ENCODE measurements at places on chromosomes 3 and 15. TPM values are rescaled to one million over a fixed set of nuclear protein-coding genes. Genes with fewer than 3 reads are reported as not detected.

- no peak for DNase-seq
- H3K27ac ChIP-seq = no peak overlapping the region
- no peaks in the 10 kb centered on the region for H3K4me1 ChIP-seq
- no peak overlapping the region for H3K4me3 ChIP-seq
Observed at GRCh38 chr3:70631716-70632307, 319.4 kb upstream of the MDFIC2 start.

SQOR gene
- 3.5 TPM for total RNA-seq

GRCh38 chr15:78682693-78683410, 41.8 kb upstream of the CHRNB4 start:
- peaks cover 12% of the 10 kb centered on the region for H3K4me1 ChIP-seq
- no peak overlapping the region for H3K27ac ChIP-seq
- H3K4me3 ChIP-seq = no peak overlapping the region
- DNase-seq = no peak

DNA sequence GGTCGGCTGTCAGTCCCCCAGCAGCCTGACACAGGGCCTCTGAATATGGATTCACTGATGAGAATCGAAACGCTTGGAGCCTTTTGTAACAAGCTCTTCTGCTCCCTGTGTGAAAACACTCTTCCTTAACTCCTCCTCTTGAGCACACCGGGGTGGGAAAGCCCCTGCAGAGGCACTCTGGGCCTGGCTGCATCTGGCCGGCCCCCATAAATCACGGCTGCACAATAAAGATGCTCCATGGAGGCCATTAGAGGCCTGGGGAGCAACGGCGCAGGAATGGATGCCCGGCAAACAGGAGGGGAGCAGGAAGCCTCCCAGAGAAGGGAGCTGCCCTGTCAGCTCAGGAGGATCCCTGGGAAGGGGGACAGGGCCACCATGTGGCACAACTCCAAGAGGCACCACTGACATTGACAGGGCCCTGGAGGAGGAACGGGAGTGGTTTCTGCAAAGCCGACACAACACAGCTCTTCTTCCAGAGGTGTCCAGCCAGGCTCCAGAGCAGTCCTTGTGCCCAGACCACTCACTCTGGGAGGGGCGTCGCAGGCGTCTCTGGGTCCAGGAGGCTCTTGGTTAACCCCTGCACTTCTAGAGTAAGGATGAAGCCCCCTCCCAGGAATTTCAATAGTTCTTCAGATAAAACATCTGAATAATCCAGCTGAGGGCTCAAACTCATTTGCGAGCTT, 509.3 kb upstream of the PPP2R3A start:
- H3K4me3 ChIP-seq = no peak overlapping the region
- H3K4me1 ChIP-seq = peaks cover 7% of the 10 kb centered on the region
- H3K36me3 ChIP-seq = no peaks in the 10 kb centered on the region
- no peaks in the 10 kb centered on the region for H3K27me3 ChIP-seq
- no peak for DNase-seq
- no peak overlapping the region for H3K27ac ChIP-seq

GRCh38 chr3:41751597-41751996, 210.3 kb downstream of the ULK4 start:
- no peaks in the 10 kb centered on the region for H3K4me1 ChIP-seq
- DNase-seq = no peak
- no peak overlapping the region for H3K27ac ChIP-seq
- no peaks in the 10 kb centered on the region for H3K36me3 ChIP-seq
- no peak overlapping the region for H3K4me3 ChIP-seq

CIAO2A gene
- total RNA-seq = 106 TPM

DNA sequence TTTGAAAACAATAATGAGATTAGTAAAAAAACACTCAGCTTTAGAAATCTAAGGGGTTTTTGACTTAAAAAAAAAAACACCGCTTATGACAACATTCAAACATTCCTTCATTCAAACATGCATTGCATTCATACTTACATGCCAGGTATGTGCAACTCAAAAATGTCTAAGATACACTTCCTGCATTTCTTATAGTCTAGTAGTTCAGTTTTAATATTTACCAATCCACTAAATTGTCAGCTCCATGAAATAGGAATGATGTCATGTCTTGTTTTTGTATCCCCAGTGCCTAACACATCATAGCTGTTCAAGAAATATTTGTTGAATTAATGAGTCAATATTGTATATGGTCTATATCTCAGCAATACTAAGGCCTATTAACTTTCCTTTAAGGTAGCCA, 51.7 kb downstream of the EIF4E3 start:
- H3K4me3 ChIP-seq = no peak overlapping the region
- H3K36me3 ChIP-seq = no peaks in the 10 kb centered on the region
- no peaks in the 10 kb centered on the region for H3K27me3 ChIP-seq
- DNase-seq = no peak

DNA sequence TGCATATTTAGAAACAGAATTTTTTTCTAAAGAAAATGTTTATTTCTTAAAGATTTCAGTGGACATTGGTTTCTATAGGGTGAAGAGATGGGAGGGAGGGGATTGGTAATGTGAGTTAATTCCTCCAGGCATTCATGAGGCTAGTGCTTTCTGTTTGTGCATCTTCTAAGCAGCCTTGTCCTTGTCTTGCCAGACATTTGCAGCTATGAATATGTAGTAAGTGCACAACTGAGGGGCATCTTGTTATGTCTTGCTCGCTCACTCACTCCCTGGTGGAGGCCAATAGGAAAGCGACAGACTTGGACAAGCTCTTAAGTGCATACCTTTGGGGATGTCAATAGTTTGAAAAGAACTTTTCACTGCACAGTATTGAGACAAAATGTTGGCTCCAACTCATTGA, 92.5 kb upstream of the ATP10A start:
- no peaks in the 10 kb centered on the region for H3K27me3 ChIP-seq
- no peaks in the 10 kb centered on the region for H3K36me3 ChIP-seq
- no peak overlapping the region for H3K27ac ChIP-seq
- DNase-seq = no peak
- H3K4me1 ChIP-seq = no peaks in the 10 kb centered on the region
- H3K4me3 ChIP-seq = no peak overlapping the region

DNA sequence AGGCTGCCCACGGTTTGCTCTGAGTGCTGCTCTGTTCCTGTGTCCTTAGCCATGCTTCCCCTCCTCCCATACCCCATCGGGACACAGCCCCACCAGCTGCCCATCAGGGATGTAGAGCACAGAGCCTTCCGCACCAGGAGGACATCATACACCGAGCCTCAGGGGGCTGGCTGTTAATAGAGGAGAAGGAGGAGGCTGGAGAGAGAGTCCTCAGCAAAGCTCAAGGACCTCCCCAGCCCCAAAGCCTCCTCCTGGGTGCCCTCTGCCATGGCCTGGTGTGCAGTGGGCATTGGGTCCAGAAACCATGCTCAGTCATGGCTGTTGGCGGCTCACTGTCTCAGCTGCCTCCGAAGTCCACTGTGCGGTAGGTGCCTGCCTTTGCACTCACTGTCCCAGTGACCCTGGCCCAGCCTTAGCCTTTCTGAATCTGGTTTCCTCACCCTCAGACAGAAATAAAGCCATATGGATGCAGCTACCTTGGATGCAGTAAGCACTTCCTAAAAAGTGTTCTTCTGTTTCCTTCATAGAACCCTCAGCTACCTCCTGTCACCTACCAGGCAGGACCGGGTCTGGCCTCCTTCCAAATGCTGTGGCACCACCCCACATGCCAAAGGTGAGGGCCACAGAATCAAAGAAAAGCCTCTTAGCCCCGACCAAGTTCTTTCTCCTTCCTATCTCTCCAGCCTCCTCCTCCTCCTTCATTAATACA, 53.9 kb downstream of the ACAD9 start:
- H3K27ac ChIP-seq = no peak overlapping the region
- no peak overlapping the region for H3K4me3 ChIP-seq
- no peaks in the 10 kb centered on the region for H3K27me3 ChIP-seq
- H3K4me1 ChIP-seq = no peaks in the 10 kb centered on the region
- no peaks in the 10 kb centered on the region for H3K36me3 ChIP-seq

MEX3B gene
- total RNA-seq = 0.37 TPM

GRCh38 chr3:160052385-160053047, 63.9 kb downstream of the IL12A start:
- no peak overlapping the region for H3K4me3 ChIP-seq
- DNase-seq = no peak
- no peaks in the 10 kb centered on the region for H3K27me3 ChIP-seq
- H3K27ac ChIP-seq = no peak overlapping the region

SLC12A1 gene
- total RNA-seq = not detected

- no peak overlapping the region for H3K27ac ChIP-seq
- H3K36me3 ChIP-seq = no peaks in the 10 kb centered on the region
- no peaks in the 10 kb centered on the region for H3K27me3 ChIP-seq
- H3K4me1 ChIP-seq = no peaks in the 10 kb centered on the region
- H3K4me3 ChIP-seq = no peak overlapping the region
Observed at GRCh38 chr3:177451301-177451750, 254.0 kb upstream of the TBL1XR1 start.

DNA sequence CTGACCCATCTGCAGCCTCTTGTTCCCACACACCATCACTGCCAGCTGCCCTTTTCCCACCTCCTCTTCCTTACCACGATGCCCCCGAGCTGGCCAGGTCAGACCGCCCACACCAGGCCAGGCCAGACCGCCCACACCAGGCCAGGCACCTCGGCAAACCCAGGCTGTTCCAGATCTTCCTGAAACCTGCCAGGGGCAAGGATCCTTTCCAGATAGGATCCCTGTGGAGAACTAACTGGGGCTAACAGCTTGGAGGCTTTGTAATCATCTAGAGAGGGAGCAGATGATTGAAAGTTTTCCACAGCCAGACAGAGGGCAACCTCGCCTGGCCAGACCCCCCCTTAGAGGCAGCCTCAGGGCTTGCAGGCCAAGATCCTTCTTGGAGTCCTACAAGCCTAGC, 287.3 kb upstream of the TLE3 start:
- H3K27me3 ChIP-seq = no peaks in the 10 kb centered on the region
- no peaks in the 10 kb centered on the region for H3K36me3 ChIP-seq
- no peak for DNase-seq
- no peak overlapping the region for H3K27ac ChIP-seq
- H3K4me1 ChIP-seq = no peaks in the 10 kb centered on the region

DNA sequence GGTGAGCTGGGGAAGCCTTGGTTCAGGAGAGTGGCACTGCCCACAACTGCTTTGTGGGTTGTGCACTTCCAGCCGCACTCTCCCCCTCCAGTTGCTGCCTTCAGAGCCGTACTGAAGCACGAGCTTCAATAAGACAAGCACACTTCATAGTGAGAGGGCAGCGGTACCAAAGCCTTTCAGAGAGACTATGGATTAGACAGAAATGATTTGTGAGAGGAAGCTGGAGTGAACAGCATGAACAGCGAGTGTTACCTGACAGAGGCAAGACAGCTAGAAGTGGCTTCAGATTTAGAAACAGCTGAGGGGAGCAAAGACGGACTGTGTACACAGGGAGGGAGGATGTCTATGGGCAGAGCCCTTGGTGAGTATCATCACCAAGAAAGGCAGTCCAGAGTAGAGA, 31.1 kb downstream of the HCLS1 start:
- H3K27me3 ChIP-seq = no peaks in the 10 kb centered on the region
- no peak overlapping the region for H3K4me3 ChIP-seq
- no peak overlapping the region for H3K27ac ChIP-seq

DNA sequence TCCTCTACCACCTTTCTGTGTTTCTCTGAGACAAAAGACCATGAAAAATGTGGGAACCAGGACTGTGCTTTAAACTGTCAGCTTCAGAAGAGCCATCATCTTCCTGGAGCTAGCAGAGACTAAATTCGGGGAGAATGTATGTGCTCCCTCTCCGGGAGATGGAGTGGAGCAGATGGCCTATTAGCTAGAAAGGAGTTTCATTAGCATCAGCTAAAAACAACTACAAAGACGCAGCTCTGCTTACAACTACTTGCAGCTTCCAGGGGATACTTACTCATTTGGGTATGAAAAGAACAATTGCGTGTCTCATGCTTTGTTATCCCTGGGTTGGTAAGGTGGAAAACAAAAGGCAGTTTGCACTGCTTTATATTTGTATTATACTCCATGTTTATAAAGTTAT, 159.6 kb downstream of the MFSD1 start:
- no peak for DNase-seq
- H3K4me3 ChIP-seq = peak overlapping the region; percentile 27
- peak overlapping the region; percentile 87 for H3K27ac ChIP-seq
- H3K27me3 ChIP-seq = no peaks in the 10 kb centered on the region

DNA sequence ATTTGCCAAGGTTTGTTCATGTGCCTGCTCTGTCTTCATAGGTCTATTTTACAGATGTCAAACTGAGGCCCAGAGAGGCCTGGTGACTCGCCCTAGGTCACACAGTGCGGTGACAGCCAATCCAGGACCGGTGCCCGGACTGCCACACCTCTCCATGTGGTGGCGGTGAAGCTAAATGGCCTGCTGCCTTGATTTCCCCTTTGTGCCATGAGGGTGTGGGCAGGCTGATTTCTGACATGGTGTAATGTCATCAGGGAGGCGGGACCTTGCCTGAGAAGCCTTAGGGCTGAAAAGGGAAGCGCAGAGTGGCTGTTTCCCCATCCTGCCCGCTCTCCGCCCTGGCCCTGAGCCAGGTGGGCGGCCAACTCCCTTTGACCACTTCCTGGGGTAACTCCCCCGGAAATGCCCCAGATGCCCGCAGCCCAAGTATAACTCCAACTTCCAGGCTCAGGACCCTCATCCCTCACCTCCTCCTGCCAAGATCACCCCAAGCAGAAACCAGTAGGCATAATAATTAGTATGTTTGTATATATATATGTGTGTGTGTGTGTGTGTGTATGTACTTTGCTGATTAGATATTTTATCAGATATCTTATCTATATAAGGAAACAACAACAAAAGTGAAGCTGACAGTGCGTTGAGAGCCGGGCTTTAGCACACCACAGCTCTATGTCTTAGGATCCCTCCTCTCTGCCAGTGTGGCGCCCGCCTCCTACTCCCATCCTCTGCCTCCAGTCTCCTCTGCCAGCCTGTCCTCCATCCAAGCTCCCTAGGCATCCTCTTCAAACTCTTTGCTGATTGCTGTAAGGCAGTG, 63.9 kb downstream of the IQSEC1 start:
- H3K4me1 ChIP-seq = peaks cover 36% of the 10 kb centered on the region
- H3K36me3 ChIP-seq = no peaks in the 10 kb centered on the region
- no peak for DNase-seq
- H3K4me3 ChIP-seq = no peak overlapping the region
- no peaks in the 10 kb centered on the region for H3K27me3 ChIP-seq
- no peak overlapping the region for H3K27ac ChIP-seq

HRG gene
- total RNA-seq = not detected

RBMS3 gene
- not detected for total RNA-seq
